ENCODE measurements at places on chromosomes 11 and 22.

GRCh38 chr22:35119494-35119893 lies 53.5 kb downstream of the ISX start:
- DNase-seq: no peak

- no peak for DNase-seq
These were observed 10.7 kb downstream of the SLC37A2 start for GRCh38 chr11:125073616-125074483.

- DNase-seq: no peak
These were observed 192.1 kb downstream of the MN1 start for GRCh38 chr22:27609451-27609888.

DNA sequence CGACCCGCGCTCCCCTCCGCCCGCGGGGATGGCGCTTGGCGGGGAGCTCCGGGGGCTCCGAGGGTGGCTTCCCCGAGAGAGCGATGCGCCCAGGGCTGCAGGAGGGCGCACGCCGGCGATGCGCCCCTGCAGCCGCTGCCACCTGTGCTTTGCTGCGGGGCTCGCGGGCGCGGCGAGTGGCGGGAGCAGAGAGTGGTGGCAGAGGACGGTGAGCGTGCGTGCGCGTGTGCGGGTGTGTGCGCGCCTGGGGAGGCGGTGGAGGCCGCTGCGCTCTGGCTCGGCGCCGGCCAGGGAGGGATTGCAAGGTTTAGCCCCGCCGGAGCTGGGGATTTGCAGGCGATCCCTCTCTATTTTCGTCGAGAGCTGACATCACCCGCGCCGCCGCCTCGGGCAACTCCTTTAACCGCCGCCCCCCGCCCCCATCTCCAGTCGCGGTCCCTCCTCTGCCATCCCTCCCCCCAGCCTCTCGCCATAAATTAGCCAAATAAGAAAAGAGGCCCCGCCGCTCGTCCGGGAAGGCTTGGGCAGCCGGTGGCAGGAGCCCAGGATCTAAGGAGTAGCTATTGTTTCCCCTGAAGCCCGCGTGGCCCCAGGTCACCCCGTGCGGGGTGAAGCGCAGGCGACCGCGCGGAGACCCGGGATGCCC lies at the start of gene SLC1A2:
Gene SLC1A2, minus strand, starts transcription at position 375 of the 646 bp plus-strand sequence. CDS start 592 bp downstream, outside the sequence.
- peak; percentile 93 for DNase-seq

GRCh38 chr11:117830674-117831351 lies 6.3 kb upstream of the FXYD2 start:
- DNase-seq: no peak

GRCh38 chr11:1556278-1556902 lies 15.7 kb downstream of the DUSP8 start:
- DNase-seq: no peak

GRCh38 chr11:113255096-113255495 lies 59.3 kb upstream of the TTC12 start:
- no peak for DNase-seq

- peak; percentile 84 for DNase-seq
These were observed 2.2 kb downstream of the TNKS1BP1 start for GRCh38 chr11:57322256-57323166.
